ENCODE measurements at places on chromosomes 11 and 22.

GRCh38 chr22:19808873-19809478, 45.7 kb downstream of the GNB1L start:
- no peak for DNase-seq

DNA sequence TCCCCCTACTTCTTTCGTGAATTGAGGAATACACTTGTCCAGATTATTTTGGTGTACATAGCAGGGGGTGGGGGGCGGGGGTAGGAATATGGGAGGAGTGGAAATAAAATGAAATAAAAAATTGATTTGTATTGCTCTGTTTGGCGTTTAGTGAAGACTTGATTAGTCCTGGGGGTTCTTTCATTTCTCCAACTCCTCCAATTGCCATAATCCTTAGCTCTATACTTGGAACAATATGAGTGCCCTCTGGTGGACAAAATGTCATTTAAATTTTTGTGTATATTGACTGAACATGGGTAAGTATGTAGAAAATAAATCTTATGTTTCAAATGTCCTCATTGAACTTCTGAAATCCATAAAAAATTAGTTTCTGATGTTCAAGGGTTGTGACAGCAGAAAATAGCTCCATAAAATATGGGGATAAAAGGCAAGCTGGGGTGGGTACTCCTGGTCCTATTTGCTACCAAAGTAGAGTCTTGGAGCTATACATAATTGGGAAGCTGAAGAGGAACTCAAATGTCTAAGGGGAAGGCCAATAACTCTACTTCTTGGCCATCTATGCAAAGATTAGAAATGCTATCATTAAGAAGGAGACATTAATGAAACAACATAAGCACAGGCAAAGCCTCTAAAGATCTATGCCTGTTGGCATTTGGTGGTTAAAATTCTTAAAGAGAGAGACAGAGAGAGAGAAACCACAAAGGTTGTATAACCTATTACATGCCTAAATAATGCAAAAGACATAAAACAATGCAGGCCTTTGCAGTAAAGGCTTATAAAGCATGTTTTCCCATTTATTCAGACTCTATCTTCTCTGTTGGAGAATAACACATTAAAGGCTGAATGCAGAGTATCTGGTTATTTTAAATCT, 421.6 kb downstream of the METTL15 start:
- no peak for DNase-seq

GRCh38 chr11:77191429-77191822, 63.4 kb downstream of the MYO7A start:
- no peak for DNase-seq

DNA sequence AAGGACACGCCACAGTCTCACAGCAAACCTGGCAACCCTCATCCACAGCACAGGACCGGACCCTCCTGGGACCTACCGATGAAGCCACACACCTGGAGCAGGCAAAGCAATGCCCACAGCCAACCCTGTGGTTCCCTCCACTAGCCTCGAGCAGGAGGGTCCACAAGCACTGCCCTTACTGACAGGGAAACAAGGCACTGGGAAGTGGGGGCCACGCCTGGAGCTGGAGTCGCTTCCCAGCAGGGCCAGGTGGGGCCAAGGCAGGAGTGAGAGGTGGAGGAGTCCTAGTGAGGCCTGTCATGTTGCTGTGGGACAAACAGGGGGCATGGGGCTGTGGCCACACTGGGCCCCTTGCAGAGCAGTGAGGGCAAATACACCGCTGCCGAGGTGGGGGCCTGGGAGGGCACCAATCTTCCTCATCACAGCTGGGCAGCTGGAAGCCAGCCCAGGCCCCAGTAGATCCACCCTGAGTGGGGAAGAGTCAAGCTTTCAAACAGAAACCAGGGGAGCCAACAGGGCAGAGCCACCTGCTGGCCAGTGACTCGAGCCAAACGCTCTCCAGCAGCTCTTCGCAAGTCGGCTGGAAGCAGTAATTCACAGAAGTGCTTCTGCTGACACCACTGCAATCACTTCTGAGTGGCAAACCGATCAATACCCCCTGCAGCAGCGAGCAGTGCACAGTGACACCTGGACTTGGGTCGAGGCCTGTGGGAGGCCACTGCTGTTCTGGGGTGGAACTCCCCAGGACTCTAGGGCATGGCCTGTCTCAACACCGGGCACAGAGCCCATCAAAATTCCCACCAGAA, 13.7 kb downstream of the SULT4A1 start:
- no peak for DNase-seq

- no peak for DNase-seq
Measured at GRCh38 chr11:36228689-36229088, 60.5 kb downstream of the COMMD9 start.

DNA sequence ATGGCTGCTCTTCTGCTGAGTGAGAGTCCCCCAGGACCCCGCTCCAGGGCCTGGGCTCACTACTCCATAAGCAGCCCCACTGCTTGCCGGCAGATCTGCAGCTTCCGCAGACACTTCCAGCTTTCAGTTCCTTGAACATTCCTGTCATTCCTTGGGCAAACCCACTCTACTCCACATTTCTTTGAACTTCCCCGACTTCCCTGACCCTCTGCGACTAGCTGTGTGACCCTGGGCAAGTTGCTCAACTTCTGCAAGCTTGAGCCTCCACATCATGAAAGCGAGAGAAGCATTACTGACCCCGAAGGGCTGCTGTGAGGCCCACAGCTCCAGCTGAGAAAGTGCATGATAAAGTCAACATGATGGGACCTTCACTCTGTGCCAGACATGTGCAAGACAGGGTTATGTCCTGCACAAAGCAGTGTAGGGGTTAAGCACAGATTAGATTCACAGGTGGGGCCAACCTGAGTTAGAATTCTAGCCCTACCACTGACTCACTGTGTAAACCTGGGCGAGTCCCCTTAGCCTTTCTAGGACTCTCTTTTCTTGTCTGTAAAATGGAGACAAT, 51.8 kb downstream of the THAP12 start:
- DNase-seq: no peak

- no peak for DNase-seq
Measured at GRCh38 chr11:110966131-110966530, 253.9 kb upstream of the ARHGAP20 start.

- no peak for DNase-seq
Measured at GRCh38 chr22:26321469-26321913, 107.6 kb upstream of the ASPHD2 start.

DNA sequence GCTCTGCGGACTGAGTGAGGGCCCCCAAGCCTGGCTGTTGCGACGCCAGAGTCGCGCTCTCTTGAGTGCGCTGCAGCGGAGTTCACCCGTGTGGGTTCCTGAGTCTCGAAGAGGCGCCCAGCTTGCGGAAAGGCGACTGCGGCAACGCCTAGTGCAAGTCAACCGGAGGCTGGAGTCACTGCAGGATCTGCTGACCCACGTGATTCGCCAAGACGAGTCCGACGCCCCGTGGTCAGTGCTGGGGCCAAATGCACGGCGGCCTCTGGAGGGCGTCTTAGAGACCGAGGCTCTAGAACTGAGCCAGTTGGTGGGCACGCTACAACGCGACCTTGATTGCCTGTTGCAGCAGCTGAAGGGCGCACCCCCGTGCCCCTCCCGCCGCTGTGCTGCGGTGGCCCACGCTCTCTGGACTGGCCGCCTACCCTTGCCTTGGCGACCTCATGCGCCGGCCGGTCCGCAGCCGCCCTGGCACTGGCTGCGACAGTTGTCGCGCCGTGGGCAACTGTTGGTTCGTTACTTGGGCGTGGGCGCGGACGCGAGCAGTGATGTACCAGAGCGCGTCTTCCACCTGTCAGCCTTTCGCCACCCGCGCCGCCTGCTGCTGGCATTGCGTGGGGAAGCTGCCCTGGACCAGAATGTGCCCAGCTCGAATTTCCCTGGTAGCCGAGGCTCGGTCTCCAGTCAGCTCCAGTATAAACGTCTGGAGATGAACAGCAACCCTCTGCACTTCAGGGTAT, 32.6 kb downstream of the RRP8 start:
- no peak for DNase-seq

GRCh38 chr11:10920205-10920604, 62.4 kb upstream of the ZBED5 start:
- no peak for DNase-seq

DNA sequence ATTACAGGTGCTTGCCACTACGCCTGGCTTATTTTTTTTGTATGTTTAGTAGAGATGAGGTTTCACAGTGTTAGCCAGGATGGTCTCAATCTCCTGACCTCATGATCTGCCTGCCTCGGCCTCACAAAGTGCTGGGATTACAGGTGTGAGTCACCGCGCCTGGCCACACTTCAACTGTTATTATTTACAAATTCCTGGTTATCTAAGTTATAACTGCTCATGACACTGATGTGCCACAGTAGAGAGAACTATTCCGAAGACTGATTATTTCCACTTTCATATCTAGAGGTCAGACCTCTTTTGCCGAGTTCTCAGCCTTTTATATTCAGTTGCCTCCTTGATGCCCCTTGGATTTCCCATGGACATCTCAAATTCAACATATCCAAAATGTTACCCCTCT, 3.9 kb upstream of the NUP160 start:
- DNase-seq: no peak

DNA sequence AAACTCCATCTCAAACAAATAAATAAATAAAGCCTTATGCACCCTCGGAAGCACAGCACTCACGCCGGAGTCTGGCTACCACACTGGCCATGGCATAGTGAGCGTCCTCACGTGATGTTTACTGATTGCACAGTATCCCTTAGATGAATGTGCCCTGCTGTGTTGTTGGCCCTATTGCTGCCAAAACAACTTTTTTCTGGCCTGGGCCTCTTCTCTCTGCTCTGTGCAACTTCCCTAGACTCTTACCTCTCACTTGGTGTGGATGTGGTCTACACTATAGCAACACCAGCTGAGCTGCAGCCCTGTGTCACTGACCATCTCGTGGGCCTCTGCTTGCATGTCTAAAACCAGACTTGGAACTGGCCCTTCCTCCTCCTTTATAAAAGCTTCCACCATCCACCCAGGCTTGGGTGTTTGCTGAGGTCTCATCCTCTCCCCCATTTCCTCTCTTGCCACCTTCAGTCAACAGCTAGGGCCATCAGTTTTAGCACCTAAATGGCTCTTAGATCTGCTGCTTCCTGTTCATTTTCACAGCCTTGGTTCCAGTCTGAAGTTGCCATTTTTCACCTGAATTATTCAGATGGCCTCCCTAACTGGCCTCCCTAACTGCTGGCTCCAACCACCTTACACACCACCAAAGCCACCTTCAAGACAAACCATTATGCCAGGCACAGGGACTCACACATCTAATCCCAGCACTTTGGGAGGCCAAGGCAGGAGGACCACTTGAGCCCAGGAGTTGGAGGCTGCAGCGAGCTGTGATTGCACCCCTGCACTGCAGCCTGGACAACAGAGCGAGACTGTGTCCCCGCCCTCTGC, 9.2 kb downstream of the ZNF74 start:
- no peak for DNase-seq

DNA sequence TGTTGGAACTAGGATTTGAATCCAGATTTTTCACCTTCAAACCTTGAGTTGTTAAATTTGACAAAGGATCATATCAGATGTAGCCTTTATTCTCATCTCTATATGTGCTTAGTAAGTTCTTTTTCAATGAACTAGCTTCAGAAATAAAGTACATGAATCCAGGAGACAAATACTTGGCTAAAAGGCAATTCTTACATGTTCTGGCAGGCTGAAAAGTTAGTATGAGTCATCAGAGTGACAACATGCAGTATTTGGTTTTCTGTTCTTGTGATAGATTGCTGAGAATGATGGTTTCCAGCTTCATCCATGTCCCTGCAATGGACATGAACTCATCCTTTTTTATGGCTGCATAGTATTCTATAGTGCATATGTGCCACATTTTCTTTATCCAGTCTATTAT, 40.4 kb downstream of the BBOX1 start:
- no peak for DNase-seq

DNA sequence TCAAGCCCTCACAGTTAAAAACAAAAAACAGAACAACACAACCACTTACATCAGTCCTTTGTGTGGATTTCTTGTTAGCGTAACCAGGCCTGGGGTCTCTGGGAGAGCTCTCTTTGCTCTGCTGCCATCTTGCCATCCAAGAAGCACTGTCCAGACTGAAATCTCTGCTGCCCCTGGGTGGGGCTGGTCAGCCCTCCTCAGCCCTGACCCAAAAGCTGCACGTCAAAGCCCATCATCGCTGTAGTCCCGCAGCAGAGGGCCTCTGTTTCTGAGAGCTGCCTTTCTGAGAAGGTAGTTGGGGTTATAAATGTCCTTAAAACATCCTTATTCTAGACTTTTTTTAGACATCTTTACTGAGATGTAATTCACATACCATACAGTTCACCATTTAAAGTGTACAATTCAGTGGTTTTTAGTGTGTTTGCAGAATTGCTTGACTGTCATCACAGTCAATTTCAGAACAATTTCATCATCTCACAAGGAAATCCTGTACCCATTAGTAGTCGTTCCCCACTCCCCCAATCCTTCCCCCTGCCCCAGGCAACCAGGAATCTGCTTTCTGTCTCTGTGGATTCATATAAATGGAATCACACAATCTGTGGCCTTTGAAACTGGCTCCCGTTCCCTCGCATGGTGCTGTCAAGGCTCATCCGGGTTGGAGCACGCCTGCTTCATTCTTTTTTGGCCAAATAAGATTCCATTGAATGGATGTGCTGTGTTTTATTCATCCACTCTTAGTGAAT, 94.9 kb downstream of the TBC1D22A start:
- peak; percentile 62 for DNase-seq

DNA sequence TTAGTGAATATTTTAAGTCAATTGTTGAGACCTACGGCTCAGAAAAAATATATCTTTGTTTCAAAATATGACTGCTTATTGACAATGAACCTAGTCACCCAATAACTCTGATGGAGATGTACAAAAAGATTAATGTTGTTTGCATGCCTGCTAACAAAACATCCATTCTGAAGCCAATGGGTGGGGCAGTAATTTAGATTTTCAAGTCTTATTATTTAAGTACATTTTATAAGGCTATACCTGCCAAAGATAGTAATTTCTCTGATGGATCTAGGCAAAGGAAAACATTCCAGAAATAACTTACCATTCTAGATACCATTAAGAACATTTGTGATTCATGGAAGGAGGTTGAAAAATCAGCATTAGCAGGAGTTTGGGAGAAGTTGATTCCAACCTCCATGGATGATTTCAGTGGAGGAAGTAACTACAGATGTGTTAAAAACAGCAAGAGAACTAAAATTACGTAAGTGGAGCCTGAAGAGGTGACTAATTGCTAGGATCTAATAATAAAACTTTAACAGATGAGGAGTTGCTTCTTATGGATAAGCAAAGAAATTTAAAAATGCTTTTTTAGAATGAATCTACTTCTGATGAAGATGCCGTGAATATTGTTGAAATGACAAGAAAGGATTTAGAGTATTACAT, 26.4 kb upstream of the OR8D2 start:
- no peak for DNase-seq

DNA sequence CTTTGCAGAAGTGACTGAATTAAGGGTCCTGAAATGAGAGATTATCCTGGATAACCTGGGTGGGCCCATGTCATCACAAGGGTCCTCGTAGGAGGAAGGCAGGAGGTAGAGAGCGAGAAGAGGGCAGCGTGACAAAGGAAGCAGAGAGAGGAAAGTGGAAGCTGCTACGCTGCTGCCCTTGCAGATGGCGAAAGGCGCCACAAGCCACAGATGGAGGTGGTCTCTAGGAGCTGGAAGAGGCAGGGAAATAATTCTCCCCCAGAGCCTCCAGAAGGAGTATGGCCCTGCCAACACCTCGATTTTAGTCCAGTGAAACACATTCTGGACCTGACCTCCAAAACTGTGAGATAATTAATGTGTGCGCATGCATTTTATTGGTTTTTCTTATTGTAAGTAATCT, 13.4 kb downstream of the TMEM184B start:
- no peak for DNase-seq

GRCh38 chr11:126415128-126415527, 59.6 kb downstream of the ST3GAL4 start:
- peak; percentile 97 for DNase-seq
